ENCODE measurements at places on chromosomes 5 and 9.

- peak; percentile 25 for DNase-seq
These were observed 127.5 kb upstream of the PANK3 start for GRCh38 chr5:168706655-168707069.

DNA sequence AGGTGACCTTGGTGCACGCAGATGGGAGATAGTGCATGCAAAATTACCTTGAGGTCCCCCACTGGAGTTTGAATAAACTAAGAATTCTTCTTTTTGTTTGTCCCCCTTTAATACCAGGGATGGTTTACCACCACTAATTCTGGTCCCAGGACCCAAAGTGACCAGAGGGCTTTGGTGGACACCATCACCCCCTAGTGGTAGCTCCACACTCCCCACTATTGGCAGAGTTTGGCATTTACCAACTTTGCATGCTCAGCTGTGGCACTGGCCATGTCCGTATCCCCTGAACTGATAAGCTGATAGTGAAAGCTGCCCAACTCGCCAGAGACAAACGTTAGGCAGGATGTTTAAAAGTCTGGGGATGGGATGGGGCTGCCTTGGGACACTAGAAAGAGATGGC is 3.3 kb downstream of the ASTN2 start:
- DNase-seq = no peak

DNA sequence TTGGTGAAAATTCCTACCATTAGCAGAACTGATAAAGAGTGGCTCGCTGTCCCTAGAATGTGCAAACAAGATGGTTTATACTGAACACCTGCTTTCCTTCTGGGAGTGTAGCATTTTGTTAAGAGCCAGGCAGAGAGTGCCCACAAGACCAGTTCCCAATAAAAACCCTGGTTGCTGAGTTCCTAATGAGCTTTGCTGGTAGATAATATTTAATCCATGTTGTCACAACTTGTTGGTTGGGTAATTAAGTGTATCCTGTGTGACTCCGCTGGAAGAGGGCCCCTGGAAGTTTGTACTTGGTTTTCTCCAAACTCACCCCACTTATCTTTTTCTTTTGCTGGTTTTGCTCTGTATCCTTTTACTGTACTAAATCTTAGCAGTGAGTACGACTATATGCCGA is 39.5 kb upstream of the GOLGA1 start:
- no peak for DNase-seq

GRCh38 chr5:133641683-133642082 is 29.3 kb upstream of the FSTL4 start:
- DNase-seq = no peak

GRCh38 chr9:111759762-111760639 is 34.7 kb downstream of the SHOC1 start:
- peak; percentile 79 for DNase-seq

- DNase-seq = no peak
These were observed 76.2 kb upstream of the ALDH1B1 start for GRCh38 chr9:38316166-38316780.

- no peak for DNase-seq
These were observed 258.2 kb upstream of the MAP3K1 start for GRCh38 chr5:56557198-56557597.

GRCh38 chr9:125374443-125375309 is 113.0 kb downstream of the GAPVD1 start:
- peak; percentile 72 for DNase-seq

DNA sequence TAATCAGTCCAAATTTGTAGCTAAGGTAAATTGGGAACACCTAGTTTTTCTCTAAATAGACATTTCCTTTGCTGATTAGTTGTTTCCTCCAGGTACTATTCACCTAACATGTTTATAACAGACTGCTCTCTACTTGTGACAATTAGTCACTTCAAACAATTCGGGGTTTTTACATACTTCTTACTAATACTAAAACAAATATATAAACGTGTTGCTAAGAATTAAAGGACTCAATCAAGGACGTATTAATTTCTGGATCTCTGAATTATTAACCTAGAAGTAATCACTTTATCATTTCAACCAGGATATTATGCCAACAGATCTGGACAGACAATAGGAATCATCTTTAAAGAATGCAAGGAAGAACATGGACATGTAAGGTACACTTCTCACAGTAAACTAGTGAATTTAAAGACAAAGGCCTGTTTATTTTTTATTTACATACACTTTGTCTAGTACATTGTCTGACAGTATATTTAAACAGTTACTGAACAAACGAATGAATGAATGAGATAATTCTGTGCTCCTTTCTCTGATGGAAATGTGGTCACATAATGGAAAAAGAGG is 22.3 kb downstream of the PJA2 start:
- DNase-seq = no peak

GRCh38 chr5:139383275-139383992 is at the start of gene SLC23A1:
TSS of gene SLC23A1 (minus strand) at chr5:139383297. CDS start at chr5:139383253, 44 bp downstream.
- no peak for DNase-seq

- DNase-seq = no peak
These were observed 32.0 kb downstream of the NKD2 start for GRCh38 chr5:1040571-1040970.

DNA sequence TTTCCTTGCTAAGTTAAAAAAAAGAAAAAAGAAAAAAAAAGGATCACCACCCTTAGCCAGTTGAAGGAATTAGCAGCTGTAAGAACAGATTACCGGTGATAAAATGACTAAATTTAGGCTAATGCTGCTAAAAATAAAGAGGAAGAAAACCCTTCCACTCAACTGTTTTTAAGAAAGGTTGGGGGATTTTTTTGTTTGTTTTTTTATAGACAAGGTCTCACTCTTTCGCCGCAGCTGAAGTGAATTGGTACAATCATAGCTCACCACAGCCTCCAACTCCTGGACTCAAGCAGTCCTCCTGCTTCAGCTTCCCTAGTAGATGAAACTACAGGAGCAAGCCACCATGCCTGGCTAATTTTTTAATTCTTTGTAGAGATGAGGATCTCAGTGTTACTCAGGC is 101.7 kb downstream of the SNCAIP start:
- no peak for DNase-seq

DNA sequence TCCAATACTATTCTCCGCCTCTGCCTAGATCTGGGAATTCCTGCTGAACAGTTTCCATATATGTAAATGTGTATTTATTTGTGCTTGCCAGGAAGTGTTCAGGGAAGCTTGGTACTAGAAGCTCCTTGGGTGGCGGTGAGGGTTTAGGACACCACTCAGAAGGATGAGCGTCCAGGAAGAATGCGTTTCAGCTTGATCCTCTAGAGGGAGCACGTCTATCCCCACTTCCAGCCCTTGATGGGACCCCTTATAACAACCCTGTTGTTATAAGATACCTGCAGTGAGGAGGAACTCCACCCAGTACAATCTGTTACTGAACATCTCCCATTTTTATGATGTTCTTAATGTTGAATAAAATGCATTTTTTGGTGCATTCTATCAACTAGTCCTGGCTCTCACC is 88.9 kb downstream of the CYFIP2 start:
- peak; percentile 38 for DNase-seq

GRCh38 chr9:135029463-135029862 is 58.0 kb upstream of the OLFM1 start:
- no peak for DNase-seq

GRCh38 chr9:109862452-109862851 is 82.5 kb downstream of the PALM2AKAP2 start:
- DNase-seq = no peak

DNA sequence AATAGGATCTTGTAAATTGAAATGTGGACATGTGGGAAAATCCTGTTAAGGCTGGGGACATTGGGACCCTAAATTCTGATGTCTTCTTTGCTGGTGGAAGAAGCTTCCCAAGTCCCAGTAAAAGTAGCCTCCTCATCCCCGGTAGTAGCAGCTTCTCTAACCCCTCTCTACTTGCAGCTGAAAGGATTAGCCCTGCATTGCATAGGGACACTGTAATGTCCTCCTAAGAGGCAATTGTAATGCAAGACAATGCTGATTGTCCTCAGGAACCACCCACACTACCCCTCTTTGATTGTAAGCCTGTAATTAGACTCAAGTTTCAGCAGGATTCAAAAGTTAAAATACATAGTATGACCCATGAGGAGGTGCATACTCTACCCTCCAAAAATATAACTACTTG is 1938.4 kb upstream of the C9orf72 start:
- no peak for DNase-seq

- DNase-seq = no peak
These were observed 11.1 kb downstream of the OLFM1 start for GRCh38 chr9:135098400-135099105.

- no peak for DNase-seq
These were observed 29.7 kb downstream of the GTF3C4 start for GRCh38 chr9:132699956-132700355.

All from HCEC 1CT (cell line).